Stimulated activated CD4-positive, alpha-beta T cell treated with anti-CD3 and anti-CD28 coated beads, Interleukin-4, amount 100 ng/mL, for 48 hours (primary cell): ENCODE measurements at places on chromosomes 5 and 9.

- DNase-seq, result no peak
Measured at GRCh38 chr5:10661401-10661800, 97.5 kb downstream of the ANKRD33B start.

DNA sequence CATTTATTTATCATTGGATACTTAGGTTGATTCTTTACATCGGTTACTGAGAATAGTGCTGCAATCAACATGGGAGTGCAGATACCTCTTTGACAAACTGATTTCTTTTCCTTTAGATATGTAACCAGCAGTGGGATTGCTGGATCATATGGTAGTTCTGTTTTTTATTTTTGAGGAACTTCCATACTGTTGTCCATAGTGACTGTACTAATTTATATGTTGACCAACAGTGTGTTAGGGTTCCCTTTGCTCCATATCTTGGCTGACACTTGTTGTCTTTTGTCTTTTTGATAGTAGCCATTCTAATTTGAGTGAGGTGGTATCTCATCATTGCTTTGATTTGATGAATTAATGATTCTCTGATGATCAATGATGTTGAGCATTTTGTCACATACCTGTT is 137.3 kb upstream of the PITX1 start:
- DNase-seq, result no peak

GRCh38 chr5:170469414-170469813 is 34.4 kb upstream of the KCNIP1 start:
- no peak for DNase-seq

- no peak for DNase-seq
Measured at GRCh38 chr5:65144136-65144871, 337.4 kb downstream of the ADAMTS6 start.

GRCh38 chr5:121968910-121969607 is 7.3 kb downstream of the SRFBP1 start:
- DNase-seq, result no peak

DNA sequence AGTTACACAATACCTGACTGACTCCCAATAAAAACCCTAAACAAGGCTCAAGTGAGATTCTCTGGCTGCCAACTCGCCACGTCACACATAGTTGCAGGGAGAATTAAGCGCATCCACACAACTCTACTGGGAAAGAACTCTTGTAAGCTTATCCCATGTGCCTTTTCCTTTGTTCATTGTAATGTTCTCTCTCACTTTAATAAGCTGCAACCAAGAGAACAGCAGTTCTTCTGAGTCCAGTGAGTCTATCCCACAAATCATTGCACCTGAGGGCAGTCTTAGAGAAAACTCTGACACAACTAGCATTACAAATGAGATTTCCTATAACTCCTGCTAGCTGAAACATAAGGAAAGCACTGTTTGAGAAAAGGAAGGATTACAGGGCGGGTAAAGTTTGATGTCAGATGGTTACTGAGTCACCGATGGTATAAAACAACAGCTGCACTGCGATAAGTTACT is 27.4 kb downstream of the CENPK start:
- no peak for DNase-seq

DNA sequence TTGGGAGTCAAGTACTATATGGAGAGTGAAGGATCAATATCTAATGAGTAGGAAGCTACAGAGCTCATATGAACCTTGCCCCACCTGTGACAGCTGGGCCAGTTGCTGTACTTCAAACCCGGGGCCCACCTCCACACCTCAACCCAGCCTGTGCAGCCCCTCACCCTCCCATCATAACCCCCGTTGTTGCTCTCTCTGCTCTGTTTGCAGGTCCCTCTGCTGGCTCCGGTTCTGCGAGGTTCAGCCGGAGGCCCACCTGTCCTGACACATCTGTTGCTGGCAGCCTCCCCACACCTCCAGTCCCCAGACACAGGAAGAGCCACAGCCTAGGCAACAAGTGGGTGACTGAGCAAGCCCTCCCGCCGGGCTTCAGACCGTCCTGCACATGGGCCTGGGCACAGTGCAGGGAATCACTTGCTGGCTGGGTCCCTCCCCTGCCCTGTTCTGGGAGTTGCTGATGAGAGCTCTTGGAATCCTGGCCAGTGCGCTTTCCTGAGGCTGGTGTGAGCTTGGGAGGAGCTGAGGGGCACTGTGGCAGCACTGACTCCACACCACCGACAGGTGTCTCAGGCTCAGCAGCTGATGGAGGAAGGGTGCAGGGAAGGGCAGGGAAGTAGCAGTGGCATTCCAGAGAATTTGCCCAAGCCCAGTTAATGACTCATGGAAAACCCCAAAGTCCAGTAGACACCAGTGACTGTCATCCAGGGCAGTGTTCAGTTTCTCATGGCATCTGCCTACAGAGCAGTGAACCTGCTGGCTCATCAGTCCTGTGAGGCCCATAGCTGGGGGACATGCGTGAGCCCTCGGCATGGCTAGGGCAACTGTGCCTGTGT is 69.5 kb upstream of the GARNL3 start:
- no peak for DNase-seq

- no peak for DNase-seq
Measured at GRCh38 chr9:70607926-70608325, 193.5 kb upstream of the KLF9 start.

- DNase-seq, result no peak
Measured at GRCh38 chr5:77308154-77308960, 97.9 kb downstream of the PDE8B start.

DNA sequence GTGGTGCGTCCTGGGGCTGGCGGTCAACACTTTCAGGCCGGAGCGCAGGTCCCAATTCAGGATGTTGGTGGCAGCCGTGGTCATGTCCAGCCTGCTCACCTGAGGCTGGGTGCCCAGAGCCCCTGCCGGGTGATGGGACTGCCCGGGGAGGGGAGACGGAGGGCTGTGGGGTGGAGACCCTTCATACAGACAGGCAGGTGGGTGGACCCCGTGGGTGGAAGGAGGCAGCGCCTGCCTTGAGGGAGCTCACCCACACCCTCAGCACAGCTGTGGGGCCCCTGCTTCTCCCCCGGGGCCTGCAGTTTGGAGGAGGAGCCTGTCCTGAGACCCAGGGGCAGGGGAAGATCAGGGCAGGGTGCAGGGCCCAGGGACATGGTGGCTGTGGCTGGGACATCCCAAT is 6.9 kb upstream of the PTGDS start:
- DNase-seq, result no peak

- DNase-seq, result no peak
Measured at GRCh38 chr9:69199769-69200470, 25.8 kb downstream of the TJP2 start.

DNA sequence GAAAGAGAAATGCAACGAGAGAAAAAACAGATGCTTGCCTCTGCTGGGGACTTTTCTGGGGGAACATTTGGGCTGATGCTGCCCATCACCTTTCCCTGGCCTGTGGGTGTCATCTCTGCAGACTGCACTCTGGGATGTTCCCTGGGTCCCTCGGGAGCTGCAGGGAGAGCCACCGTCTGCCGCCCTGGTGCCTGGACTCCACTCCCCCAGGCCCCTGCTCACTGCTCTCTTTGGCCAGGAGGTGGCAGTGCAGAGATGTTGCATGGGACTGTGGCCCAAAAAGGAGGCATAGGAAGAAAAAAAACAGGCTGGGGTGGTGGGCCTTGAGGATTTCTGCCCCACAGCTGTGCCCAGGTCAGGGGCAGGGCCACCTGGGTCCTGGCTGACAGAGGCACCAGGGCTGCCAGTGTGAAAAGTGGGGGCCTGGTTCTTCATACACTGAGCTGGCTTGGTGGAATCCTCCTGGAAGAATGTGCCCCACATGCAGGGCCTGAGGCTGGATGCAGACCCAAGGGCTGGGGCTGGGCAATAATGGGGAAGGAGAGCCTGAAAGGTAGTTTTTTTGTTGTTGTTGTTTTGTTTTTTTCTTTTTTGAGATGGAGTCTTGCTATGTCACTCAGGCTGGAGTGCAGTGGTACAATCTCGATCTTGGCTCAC is 353.6 kb downstream of the SLIT3 start:
- DNase-seq, result peak; percentile 26

DNA sequence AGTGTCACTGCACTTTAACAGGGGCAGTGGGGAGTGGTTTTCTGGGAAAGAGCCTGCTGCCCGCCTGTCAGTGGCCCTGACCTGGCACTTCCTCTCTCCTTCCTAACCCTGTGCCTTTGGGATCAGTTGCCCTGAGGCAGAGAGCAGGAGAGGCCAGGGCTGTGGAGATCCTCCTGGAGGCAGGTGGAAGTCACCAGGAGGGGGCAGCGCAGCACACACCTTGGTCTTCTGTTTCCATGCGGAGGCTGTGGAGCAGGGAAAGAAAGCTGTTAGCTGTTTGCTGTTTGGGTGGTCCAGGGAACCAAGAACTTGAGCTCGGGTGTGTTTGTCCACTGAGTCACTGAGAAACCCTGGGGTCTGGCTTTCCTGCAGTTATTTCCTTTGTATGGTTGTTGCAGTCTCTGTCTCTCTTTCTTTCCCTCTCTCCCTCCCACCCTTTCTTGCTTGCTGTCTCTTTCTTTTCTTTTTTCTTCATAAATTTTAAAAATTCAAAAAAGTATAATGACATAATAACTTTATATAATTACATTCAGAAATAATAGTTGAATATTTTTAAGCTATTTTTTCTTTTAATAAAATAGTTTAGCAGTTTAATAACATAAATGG is 28.1 kb downstream of the NTRK2 start:
- peak; percentile 35 for DNase-seq

GRCh38 chr9:129933185-129934040 is 98.2 kb downstream of the USP20 start:
- no peak for DNase-seq
